ENCODE measurements at places on chromosomes 1 and 21.
A peak's percentile ranks its signal among the peaks of the same experiment; 100 is the strongest.

DNA sequence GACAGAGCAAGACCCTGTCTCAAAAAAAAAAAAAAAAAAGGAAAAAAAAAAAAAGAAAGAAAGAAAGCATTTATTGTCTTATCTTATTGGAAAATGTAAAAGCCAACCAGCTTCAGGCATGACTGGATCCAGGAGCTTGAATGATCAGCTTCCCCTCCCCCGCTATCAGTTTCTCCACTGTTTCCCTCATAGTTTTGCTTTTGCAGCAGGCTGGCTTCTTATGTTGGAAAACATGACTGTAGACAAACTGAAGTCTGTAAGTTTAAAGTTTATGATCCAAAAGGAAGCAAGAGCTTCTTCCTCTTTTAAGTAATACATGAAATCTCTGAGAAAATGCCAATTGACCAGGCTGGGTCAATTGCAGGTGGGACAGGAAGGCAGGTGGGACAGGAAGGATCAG lies 52.2 kb downstream of the FHAD1 start:
- no peaks in the 10 kb centered on the region for H3K27me3 ChIP-seq
- H3K4me3 ChIP-seq: no peak overlapping the region
- no peak overlapping the region for H3K27ac ChIP-seq
- H3K36me3 ChIP-seq: no peaks in the 10 kb centered on the region
- no peak for DNase-seq

DNA sequence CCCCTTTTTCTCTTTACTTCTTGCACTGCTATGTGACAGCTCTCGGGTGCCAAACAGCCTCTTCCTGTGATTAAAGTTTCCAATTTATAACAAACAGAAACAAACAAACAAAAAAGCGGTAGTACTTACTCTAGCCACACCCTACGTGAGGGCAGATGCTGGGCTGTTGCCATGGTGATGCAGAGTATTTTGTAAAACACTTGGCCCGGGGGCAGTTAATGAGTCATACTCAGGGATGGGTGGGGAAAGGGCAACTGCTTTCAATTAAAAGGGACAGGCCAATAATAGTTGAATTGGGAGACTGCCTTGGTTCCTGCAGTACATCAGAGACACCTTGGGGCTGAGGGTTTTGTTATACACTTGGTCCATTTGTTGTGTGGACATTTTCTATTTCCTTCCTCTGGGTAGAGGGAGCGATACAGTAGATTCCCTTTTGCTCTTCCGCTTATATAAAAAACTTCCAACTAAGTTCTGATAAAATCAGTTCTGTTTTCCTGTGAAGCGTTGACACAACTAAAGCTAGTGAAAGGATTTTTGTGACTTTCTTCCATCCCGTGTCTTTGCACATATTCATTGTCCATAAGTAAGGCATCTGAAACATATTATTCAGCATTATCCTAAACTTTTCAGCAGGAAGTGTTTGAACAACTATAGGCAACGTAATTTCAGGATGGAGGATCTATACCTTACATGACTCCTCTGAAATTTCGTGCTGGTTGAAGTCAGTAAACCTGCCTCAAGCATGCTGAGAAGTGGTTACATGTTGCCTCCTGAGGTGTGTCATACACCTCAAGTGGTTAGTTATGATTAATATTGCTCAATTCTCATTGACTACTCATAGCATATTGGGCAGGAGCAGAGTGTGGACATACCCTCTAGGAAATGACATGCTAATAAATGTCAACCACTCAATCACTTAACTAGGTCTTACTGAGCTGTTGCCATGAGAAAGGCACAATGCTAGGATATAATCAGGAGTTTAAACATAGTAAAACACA lies 36.7 kb upstream of the THEM4 start:
- peak; percentile 41 for DNase-seq
- H3K36me3 ChIP-seq: no peaks in the 10 kb centered on the region
- H3K4me3 ChIP-seq: peak overlapping the region; percentile 31
- H3K27me3 ChIP-seq: peaks cover 2% of the 10 kb centered on the region

DNA sequence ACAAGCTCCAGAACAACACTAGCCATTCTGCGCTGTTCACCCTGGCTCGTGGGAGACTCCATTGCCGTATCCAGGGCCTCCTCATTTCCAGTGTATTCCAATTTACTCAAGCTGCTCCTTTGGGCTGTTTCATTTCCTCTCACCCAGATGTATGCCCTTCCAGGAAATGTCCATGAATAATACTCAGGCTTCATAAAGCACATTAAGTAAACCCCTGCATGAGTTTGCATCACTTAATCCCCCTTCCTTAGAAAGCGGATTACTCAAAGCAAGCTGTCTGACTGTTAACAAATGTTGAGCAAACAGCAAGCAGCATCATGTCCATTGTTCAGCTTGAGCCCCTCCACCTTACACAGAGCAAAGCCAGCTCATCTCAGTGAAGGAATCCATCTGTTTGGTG lies 403.6 kb upstream of the PBX1 start:
- no peak overlapping the region for H3K27ac ChIP-seq
- no peak overlapping the region for H3K4me3 ChIP-seq
- H3K27me3 ChIP-seq: no peaks in the 10 kb centered on the region
- no peaks in the 10 kb centered on the region for H3K36me3 ChIP-seq
- DNase-seq: no peak

DNA sequence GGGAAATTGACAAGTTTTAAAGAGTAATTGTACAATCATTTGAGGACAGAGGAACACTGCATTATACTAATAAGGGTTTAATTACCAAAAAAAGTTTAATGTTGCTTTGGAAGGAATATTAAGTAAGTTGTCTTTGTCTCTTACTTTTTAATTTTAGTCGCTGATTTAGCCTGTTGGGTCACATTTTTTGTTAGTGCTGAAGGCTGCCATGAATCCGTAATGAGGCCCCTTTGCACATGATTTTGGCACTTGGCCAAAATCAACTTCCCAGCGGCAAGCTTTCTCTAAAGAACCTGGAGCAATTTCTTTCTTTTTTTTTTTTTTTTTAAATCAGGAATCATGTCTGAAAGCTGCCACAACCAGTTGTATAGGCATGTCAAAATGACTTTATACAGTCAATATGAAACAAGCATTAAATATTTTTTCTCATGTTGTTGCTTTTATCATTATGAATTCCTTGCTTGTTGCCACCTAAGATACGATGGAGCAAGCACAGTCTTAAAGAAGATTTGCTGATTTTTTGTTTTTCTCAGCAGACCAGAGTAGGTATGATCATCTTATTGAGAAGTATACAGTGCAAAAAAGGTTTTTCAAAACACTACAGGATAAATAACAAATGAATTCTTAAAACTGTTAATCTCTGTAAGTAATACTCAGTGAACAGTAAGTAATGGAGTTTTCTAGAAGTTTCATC lies 690.4 kb downstream of the USP25 start:
- no peaks in the 10 kb centered on the region for H3K4me1 ChIP-seq
- H3K27ac ChIP-seq: no peak overlapping the region
- no peaks in the 10 kb centered on the region for H3K36me3 ChIP-seq
- no peaks in the 10 kb centered on the region for H3K27me3 ChIP-seq
- no peak overlapping the region for H3K4me3 ChIP-seq
- DNase-seq: no peak

- H3K27me3 ChIP-seq: peaks cover 23% of the 10 kb centered on the region
- H3K27ac ChIP-seq: no peak overlapping the region
- no peaks in the 10 kb centered on the region for H3K4me1 ChIP-seq
- H3K4me3 ChIP-seq: no peak overlapping the region
Observed at GRCh38 chr21:26961698-26962097, 5.2 kb downstream of the ADAMTS5 start.

GRCh38 chr1:228994676-228995594 lies 259.7 kb downstream of the RHOU start:
- no peak overlapping the region for H3K27ac ChIP-seq
- peaks cover 1% of the 10 kb centered on the region for H3K36me3 ChIP-seq
- H3K4me3 ChIP-seq: no peak overlapping the region
- DNase-seq: no peak
- peaks cover 11% of the 10 kb centered on the region for H3K27me3 ChIP-seq
- peaks cover 7% of the 10 kb centered on the region for H3K4me1 ChIP-seq

DNA sequence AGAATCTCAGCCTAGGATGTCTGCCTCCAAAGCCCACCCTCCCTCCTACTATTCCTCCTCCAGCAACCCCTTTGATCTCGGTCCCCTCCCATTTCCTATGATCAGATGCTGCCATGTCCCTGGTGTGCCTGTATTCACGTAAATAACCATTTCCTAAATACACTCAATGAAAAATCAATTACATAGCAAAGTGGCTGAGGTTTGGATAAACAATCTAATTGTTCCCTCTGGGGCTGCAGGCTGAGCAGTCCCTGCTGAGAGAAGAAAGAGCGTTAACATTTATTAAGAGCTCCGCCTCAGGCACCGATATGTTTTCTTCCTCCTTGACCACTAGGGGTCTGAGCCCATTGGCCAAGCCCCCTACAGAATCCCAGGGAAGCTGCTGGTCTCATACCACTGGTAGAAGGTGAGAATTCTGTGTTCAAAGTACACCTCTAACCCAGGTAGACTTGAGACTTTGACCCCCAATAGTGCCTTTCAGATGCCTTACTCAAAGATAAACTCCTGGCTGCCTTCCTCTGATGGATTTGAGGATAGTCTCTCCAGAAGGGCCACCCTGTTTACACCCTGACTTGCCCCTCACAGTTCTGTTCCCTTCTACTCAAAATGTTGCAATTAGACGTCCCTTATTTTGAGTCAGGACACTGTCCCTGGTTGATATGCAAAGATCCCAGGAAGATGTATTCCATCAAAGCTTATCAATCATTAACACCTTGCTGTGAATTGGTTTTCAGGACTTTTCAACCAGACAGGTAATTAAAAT lies 33.9 kb upstream of the CAMK1G start:
- H3K27ac ChIP-seq: no peak overlapping the region
- DNase-seq: no peak
- no peaks in the 10 kb centered on the region for H3K4me1 ChIP-seq
- H3K4me3 ChIP-seq: no peak overlapping the region
- H3K36me3 ChIP-seq: no peaks in the 10 kb centered on the region
- H3K27me3 ChIP-seq: peaks cover 20% of the 10 kb centered on the region

DNA sequence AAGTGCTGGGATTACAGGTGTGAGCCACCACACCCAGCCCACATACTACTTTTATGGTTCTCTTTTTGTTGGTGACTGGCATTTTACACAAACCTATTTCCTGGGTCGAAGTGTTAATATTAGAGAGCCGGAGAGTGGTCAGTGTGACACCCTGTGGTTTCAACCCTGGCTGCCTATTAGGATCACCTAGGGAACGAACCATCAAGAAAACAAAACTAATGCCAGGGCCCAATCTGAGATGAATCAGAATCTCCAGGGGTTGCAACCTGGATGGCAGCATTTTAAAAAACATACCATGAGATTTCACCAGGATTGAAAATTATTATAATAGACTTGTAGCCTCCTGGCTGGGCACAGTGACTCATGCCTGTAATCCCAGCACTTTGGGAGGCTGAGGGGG lies 6.1 kb downstream of the MRPS21 start:
- peaks cover 27% of the 10 kb centered on the region for H3K36me3 ChIP-seq
- no peak overlapping the region for H3K4me3 ChIP-seq
- peaks cover 18% of the 10 kb centered on the region for H3K4me1 ChIP-seq
- no peaks in the 10 kb centered on the region for H3K27me3 ChIP-seq

GRCh38 chr1:43868741-43869067 lies 64.9 kb upstream of the ARTN start:
- H3K4me1 ChIP-seq: peaks cover 8% of the 10 kb centered on the region
- H3K27ac ChIP-seq: no peak overlapping the region
- H3K27me3 ChIP-seq: no peaks in the 10 kb centered on the region
- H3K36me3 ChIP-seq: peaks cover 4% of the 10 kb centered on the region

GRCh38 chr1:153959454-153959853 lies 1.0 kb upstream of the CRTC2 start:
- H3K4me1 ChIP-seq: peaks cover 45% of the 10 kb centered on the region
- H3K4me3 ChIP-seq: no peak overlapping the region
- DNase-seq: no peak
- H3K36me3 ChIP-seq: peaks cover 9% of the 10 kb centered on the region
- H3K27ac ChIP-seq: peak overlapping the region; percentile 24

DNA sequence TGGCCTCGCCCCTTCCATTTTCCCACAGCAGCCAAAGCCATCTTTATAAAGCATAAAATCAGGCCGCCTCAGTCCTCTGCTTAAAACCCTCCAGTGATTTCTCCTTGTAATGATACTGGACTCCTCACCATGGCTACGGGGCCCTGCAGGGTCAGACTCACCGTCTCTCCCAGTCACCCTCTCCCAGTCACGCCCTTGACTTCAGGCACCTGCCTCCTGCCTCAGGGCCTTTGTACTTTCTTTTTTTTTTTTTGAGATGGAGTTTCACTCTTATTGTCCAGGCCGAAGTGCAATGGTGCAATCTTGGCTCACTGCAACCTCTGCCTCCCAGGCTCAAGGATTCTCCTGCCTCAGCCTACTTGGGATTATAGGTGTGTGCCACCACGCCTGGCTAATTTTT lies 47.8 kb downstream of the PIK3CD start:
- peak overlapping the region; percentile 42 for H3K27ac ChIP-seq
- DNase-seq: no peak
- no peak overlapping the region for H3K4me3 ChIP-seq
- H3K4me1 ChIP-seq: peaks cover 49% of the 10 kb centered on the region
- H3K36me3 ChIP-seq: peaks cover 50% of the 10 kb centered on the region

DNA sequence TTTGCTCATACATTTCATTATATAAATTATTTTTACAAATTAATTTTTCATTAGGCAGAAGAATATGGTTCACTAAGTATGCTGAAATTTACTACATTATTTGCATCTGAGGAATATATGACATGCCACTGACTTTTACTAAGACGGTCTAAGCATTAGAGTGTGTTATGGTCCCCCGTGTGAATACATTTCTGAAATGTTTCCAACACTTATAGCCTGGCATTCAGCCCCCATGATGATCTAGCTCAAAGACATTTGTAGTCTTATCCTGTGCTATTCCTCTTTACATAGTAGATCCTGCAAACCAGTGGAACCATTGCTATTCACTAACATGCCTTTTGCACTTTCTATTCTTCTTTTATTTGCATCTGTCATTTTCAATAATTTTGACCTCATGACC lies 1878.0 kb downstream of the MRPL39 start:
- H3K36me3 ChIP-seq: no peaks in the 10 kb centered on the region
- H3K27me3 ChIP-seq: no peaks in the 10 kb centered on the region
- DNase-seq: no peak
- no peaks in the 10 kb centered on the region for H3K4me1 ChIP-seq
- H3K27ac ChIP-seq: no peak overlapping the region

- H3K4me1 ChIP-seq: no peaks in the 10 kb centered on the region
- H3K36me3 ChIP-seq: no peaks in the 10 kb centered on the region
- H3K27me3 ChIP-seq: peaks cover 19% of the 10 kb centered on the region
- H3K27ac ChIP-seq: no peak overlapping the region
- no peak for DNase-seq
- H3K4me3 ChIP-seq: no peak overlapping the region
Observed at GRCh38 chr1:227996187-227996950, 10.4 kb upstream of the WNT3A start.

Data from activated naive CD8-positive, alpha-beta T cell treated with anti-CD3 and anti-CD28 coated beads, Interleukin-2, amount 10 ng/mL, durations not matched to agents 7 days and 5 days (primary cell).